ENCODE measurements at places on chromosomes 2 and 18.

DNA sequence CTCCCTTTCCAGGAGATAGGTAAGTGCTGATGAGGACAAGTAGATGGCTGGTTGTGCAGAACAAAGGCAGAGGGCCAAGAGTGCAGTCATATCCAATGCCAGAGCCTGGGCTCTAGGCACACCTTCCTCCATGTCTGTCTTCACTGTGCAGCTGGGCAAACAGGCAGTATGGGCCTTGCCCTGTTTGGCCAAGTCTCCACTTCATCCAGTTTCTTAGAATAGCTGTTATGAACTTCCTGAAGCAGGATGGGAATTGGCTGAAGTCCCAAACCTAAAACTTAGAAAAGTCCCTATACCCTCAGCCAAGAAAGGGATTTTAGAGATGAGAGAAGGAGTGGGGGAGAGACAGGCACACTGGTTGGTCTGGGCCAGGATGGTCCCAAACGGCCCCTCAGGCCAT, 37.5 kb upstream of the CYP26B1 start:
- no peaks in the 10 kb centered on the region for H3K36me3 ChIP-seq
- H3K4me1 ChIP-seq: no peaks in the 10 kb centered on the region
- no peak overlapping the region for H3K4me3 ChIP-seq
- H3K27me3 ChIP-seq: no peaks in the 10 kb centered on the region
- H3K27ac ChIP-seq: no peak overlapping the region
- no peak for DNase-seq

GRCh38 chr2:96866986-96867755, 2.7 kb downstream of the SEMA4C start:
- peak overlapping the region; percentile 77 for H3K27ac ChIP-seq
- no peaks in the 10 kb centered on the region for H3K27me3 ChIP-seq
- peaks cover 24% of the 10 kb centered on the region for H3K4me1 ChIP-seq
- DNase-seq: no peak

DNA sequence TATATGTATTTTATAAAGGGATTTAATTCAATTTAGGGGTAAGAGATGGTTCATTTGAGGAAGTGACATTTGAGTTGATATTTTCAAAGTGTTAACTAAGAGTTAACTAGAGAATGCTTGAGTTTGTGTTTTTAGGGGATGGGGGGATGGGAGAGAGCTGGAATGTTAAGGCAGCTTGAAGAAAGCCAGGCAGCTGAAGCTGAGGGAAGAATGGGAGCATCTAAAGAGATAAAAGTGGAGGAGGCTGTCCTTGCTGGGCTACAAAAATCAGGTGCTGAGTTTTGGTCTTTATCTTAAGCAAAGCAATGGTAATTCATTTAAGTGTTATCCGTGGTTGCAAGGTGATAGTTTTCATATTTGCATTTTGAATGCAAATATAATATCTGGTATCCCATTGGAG, 9.2 kb downstream of the CHST9 start:
- DNase-seq: no peak
- no peaks in the 10 kb centered on the region for H3K27me3 ChIP-seq
- H3K27ac ChIP-seq: no peak overlapping the region

- peaks cover 3% of the 10 kb centered on the region for H3K4me1 ChIP-seq
- no peak for DNase-seq
- no peak overlapping the region for H3K4me3 ChIP-seq
- H3K27ac ChIP-seq: no peak overlapping the region
- no peaks in the 10 kb centered on the region for H3K36me3 ChIP-seq
These were observed 57.2 kb upstream of the LDLRAD4 start for GRCh38 chr18:13161276-13161899.

DNA sequence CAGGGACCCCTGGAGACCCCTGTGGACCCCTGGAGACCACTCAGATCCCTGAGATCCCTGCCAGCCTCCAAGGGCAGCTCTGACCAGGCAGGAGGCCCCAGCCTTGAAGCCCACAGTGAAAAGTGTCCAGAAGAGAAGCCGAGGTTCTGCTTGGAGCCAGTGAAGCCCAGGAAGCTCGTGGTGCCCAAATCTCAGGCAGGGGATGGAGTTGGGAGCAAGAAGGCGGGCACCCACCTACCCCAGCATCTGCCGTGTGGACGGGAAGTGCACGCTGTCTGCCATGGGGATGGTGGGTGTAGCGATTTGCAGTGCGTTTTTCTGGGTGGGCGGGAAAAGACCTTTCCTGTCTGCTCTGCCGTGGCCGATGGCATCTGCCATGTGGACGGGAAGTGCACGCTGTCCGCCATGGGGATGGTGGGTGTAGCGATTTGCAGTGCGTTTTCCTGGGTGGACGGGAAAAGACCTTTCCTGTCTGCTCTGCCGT, 120.6 kb upstream of the CTDP1 start:
- H3K27ac ChIP-seq: no peak overlapping the region
- H3K36me3 ChIP-seq: no peaks in the 10 kb centered on the region
- no peak overlapping the region for H3K4me3 ChIP-seq
- no peak for DNase-seq

DNA sequence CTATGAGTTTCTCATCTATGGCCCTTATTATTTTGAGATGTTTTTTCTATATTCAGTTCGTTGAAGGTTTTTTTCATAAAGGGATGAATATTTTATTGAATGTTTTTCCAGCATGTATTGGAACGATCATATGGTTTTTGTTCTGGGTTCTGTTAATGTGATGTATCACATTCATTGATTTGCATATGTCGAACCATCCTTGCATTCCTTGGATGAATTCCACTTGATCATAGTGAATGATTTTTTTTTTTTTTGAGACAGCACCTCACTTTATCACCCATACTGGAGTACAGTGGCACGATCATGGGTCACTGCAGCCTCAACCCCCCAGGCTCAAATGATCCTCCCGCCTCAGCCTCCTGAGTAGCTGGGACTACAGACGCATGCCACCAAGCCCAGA, 5.5 kb upstream of the NEMP2 start:
- H3K27ac ChIP-seq: no peak overlapping the region
- H3K4me1 ChIP-seq: peaks cover 8% of the 10 kb centered on the region
- no peak for DNase-seq

GRCh38 chr2:52886556-52886955, 881.0 kb upstream of the CHAC2 start:
- H3K27ac ChIP-seq: no peak overlapping the region
- H3K4me1 ChIP-seq: no peaks in the 10 kb centered on the region
- DNase-seq: no peak
- H3K4me3 ChIP-seq: no peak overlapping the region
- no peaks in the 10 kb centered on the region for H3K27me3 ChIP-seq
- no peaks in the 10 kb centered on the region for H3K36me3 ChIP-seq

GRCh38 chr18:51039138-51040112, 9.4 kb downstream of the SMAD4 start:
- H3K27me3 ChIP-seq: no peaks in the 10 kb centered on the region
- no peak overlapping the region for H3K4me3 ChIP-seq
- peaks cover 81% of the 10 kb centered on the region for H3K4me1 ChIP-seq

GRCh38 chr2:83531206-83531826, 927.8 kb downstream of the SUCLG1 start:
- DNase-seq: no peak
- no peaks in the 10 kb centered on the region for H3K27me3 ChIP-seq
- H3K27ac ChIP-seq: no peak overlapping the region
- no peak overlapping the region for H3K4me3 ChIP-seq

GRCh38 chr2:222268311-222268990, 30.3 kb downstream of the PAX3 start:
- H3K27me3 ChIP-seq: no peaks in the 10 kb centered on the region
- H3K36me3 ChIP-seq: no peaks in the 10 kb centered on the region
- no peak overlapping the region for H3K27ac ChIP-seq

DNA sequence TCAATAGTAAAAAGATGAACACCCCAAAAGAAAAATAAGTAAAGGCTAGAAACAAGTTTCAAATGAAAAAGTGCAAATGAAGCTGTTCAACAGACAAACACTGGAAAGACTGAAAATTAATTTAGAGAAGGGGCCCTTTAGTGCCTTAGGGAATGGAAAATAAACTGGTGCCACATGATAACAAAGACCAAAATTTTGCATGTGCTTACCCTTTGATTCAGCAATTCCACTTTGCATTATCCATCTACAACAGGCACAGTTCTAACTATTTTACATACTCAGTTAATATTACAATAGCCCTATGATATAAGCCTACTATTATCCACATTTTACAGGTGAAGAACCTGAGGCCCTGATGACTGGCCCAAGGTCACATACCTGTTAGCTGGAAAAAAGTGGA, 183.9 kb downstream of the NBAS start:
- H3K27ac ChIP-seq: no peak overlapping the region
- DNase-seq: no peak
- H3K27me3 ChIP-seq: no peaks in the 10 kb centered on the region
- H3K36me3 ChIP-seq: no peaks in the 10 kb centered on the region
- no peak overlapping the region for H3K4me3 ChIP-seq

GRCh38 chr18:69947361-69948133, at the start of gene CD226:
CD226 (minus strand) TSS chr18:69947873; CDS start chr18:69947406, 467 bp downstream.
- H3K4me1 ChIP-seq: peaks cover 97% of the 10 kb centered on the region
- DNase-seq: no peak
- H3K27ac ChIP-seq: no peak within 1 kb of the TSS
- H3K27me3 ChIP-seq: no peaks in the 10 kb centered on the region

- peaks cover 14% of the 10 kb centered on the region for H3K27me3 ChIP-seq
- no peak for DNase-seq
- no peak overlapping the region for H3K27ac ChIP-seq
- no peak overlapping the region for H3K4me3 ChIP-seq
- no peaks in the 10 kb centered on the region for H3K36me3 ChIP-seq
These were observed 8.6 kb downstream of the CYS1 start for GRCh38 chr2:10071595-10071994.

DNA sequence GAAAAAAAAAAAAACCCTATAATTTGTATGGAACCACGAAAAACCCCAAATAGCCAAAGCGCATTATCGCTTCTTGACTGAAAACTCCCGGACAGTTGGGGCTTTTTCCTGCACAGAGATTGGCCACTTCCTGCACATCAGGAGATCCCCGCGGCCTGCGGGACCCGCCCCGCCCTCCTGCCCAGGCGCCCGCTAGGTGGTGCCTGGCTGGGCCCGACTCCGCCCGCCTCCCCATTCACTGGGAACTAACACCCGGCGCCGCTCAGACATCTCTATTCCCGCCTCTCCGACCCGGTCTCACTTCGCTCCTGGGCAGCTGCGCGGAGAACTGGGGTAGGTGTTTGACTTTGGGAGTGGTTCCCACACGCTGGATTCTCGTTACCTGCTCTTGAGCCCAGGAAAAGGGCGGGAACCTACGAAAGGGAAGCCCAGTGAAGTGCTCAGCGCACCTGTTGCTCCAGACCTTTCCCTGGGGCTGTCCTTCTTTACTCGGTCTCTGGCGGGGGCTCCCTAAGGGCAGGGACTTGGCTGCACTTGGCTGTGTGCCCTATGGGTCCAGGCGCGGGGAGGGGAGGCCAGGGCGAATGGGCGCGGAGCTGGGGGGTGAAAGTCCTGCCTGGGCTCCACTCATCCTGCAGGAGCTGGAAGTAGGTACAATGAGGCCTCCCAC, at the start of gene HMSD:
Gene HMSD (plus strand): TSS at position 234 of the 670 bp plus-strand sequence. CDS start 4,155 bp downstream, outside the sequence.
- H3K4me3 ChIP-seq: peak within 1 kb of the TSS; percentile 26
- no peak within 1 kb of the TSS for H3K27ac ChIP-seq
- peak; percentile 63 for DNase-seq
- H3K4me1 ChIP-seq: no peaks in the 10 kb centered on the region

DNA sequence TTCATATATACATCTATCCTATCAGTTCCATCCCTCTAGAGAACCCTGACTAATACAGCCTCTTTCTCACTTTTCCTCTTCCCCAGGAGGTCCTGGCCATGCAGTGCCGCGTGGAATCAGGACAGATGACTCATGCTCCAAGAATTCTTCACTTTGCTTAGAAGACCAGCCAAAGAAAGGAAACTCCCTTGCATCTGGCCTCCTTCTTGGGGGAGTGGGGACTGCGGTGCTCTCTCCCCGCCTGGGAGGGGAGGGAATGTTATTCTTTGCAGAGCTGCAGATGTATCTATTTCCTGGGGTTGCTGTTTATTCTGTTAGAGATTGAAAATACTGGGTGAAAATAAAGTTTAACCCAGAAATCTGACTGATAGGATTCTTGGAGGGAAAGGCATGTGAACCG, 111.5 kb upstream of the SH3BP4 start:
- H3K27me3 ChIP-seq: no peaks in the 10 kb centered on the region
- DNase-seq: no peak
- no peak overlapping the region for H3K4me3 ChIP-seq
- H3K36me3 ChIP-seq: no peaks in the 10 kb centered on the region
- H3K4me1 ChIP-seq: no peaks in the 10 kb centered on the region
- H3K27ac ChIP-seq: no peak overlapping the region

DNA sequence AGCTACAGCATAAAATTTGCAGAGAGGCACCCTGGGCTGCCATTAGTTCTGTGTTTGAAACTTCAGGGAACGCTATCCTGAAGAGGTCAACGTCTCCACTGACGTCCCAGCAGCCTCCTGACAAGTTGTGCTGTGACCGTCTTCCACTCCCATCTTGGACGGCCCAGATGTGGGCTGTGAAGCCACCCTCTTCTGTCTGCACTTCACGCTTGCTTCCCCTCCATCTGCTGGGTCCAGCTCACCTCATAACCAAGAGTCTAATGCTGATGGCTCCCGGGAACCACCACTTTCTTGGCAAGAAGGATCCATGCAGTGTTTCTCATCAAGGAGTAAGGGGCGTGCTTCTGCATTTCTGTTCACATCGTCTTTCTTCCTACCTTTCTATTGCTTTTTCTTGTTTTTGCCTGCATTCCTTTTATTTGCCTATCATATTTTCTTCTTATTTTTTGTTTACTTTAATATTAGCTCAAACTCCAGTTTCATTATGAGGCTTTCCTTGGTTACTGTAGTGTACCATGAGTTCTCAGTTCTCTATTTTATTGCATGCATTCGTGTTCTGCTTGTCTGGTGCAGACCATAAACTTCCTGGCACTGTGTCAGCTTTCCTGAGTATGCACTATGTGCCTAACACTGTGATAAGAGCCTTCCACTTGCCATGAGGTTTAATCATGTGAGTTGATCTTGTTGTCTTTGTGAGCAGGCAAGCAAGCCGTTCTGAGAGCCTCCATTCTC, 631.8 kb upstream of the RAB6C start:
- H3K27me3 ChIP-seq: no peaks in the 10 kb centered on the region
- H3K4me3 ChIP-seq: no peak overlapping the region
- no peak overlapping the region for H3K27ac ChIP-seq
- no peaks in the 10 kb centered on the region for H3K4me1 ChIP-seq
- no peaks in the 10 kb centered on the region for H3K36me3 ChIP-seq

- H3K4me1 ChIP-seq: no peaks in the 10 kb centered on the region
- peaks cover 5% of the 10 kb centered on the region for H3K27me3 ChIP-seq
- DNase-seq: no peak
- no peak overlapping the region for H3K27ac ChIP-seq
- H3K36me3 ChIP-seq: no peaks in the 10 kb centered on the region
These were observed 9.9 kb upstream of the EPHA4 start for GRCh38 chr2:221581986-221582385.

- no peak overlapping the region for H3K4me3 ChIP-seq
- no peaks in the 10 kb centered on the region for H3K27me3 ChIP-seq
- no peak overlapping the region for H3K27ac ChIP-seq
- H3K36me3 ChIP-seq: no peaks in the 10 kb centered on the region
These were observed 31.5 kb downstream of the CPO start for GRCh38 chr2:206970589-206971360.

- no peak overlapping the region for H3K4me3 ChIP-seq
- no peaks in the 10 kb centered on the region for H3K4me1 ChIP-seq
- H3K36me3 ChIP-seq: no peaks in the 10 kb centered on the region
- no peak overlapping the region for H3K27ac ChIP-seq
These were observed 9.5 kb upstream of the SCN1A start for GRCh38 chr2:166137331-166137730.

All from CD8-positive, alpha-beta memory T cell (primary cell).